ENCODE measurements at places on chromosomes 12 and 14.

DNA sequence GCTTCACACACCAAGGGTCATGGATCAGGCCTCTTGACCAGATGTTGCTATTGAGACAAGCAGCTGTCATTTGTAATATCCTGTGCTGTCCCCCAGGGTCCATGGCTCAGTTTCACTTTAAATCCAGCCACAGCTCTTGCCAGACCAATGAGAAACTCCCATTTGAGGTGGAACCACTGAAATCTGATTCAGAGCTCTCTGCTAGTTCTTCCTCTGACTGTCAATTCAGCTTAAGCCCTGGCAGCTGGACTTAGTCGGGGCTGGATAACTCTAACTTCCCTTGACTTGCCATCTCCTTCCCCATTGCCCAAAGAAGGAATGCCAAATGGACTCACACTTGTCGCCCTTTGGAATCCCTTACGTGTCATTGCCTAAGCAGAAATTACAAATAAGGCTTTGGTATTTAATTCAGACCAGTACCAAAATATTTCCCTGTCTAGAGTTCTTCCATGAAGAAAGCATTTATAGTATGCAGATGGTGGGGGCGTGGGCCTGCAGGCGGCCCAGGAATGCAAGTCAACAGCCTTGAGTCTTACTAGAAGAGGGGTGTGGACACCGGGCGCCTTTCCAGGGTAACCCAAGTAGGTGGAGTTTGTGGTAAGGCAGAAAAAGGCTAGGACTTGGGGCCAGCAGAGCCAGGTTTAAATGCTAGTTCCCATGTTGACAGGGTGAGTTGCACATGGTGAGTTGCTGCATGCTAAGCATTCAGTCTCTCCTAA lies 96.9 kb upstream of the TMPO start:
- no peak for DNase-seq

DNA sequence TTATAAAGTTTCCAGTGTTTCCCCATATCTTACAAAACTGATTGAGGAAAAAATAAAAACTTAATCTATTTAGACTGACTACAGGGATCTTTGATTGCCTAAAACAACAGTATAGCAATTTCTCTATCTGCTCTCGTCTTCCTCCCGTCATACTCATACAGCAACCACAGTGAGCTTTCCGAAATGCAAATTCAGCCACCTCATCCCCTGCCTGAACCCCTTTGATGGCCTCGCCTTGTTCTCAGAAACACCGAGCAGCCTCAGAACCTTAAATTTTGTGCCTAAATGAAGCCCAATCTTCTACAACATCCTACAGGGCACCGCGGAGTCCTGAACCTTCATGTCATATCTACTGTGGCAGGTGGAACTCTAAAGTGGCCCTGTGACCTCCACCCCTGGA lies 223.7 kb upstream of the TMEM132C start:
- DNase-seq, result no peak

DNA sequence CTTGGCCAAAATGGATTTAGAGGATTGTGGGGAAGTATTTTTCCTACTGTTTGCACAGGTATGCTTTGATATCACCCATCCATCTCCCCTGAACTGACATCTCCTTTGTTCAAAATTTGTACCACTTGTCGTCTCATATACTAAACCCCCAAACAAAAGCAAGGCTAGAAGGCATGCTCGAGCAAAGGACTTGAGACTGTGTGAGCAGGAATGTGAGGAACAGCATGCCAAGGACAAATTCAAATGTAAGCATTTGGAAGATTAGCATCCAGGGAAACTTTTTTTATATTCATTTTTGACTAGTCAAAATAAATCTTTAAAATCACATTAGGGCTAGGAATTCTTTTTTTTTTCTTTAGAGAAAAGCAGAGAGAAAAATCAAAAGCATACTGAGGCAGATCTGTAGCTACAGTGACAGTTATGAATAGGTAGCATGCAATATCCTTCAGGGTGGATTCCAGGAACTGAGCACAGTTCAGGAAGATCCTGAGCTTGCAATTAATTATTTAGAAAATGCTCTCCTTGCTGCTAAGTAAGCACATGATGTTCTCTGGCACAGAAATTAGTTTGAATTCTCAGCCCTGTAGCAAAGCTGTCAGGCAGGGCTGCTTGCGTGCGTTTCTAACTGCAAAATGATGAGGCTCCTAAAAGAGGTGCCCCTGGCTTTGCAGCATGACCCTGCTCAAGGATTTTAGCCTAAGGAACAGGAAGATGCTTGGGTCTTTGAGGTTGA lies 327.7 kb downstream of the LRIG3 start:
- DNase-seq, result no peak

- no peak for DNase-seq
These were observed 57.1 kb downstream of the NTF3 start for GRCh38 chr12:5489017-5489416.

- no peak for DNase-seq
These were observed 377.4 kb downstream of the NAV3 start for GRCh38 chr12:78208092-78208491.

DNA sequence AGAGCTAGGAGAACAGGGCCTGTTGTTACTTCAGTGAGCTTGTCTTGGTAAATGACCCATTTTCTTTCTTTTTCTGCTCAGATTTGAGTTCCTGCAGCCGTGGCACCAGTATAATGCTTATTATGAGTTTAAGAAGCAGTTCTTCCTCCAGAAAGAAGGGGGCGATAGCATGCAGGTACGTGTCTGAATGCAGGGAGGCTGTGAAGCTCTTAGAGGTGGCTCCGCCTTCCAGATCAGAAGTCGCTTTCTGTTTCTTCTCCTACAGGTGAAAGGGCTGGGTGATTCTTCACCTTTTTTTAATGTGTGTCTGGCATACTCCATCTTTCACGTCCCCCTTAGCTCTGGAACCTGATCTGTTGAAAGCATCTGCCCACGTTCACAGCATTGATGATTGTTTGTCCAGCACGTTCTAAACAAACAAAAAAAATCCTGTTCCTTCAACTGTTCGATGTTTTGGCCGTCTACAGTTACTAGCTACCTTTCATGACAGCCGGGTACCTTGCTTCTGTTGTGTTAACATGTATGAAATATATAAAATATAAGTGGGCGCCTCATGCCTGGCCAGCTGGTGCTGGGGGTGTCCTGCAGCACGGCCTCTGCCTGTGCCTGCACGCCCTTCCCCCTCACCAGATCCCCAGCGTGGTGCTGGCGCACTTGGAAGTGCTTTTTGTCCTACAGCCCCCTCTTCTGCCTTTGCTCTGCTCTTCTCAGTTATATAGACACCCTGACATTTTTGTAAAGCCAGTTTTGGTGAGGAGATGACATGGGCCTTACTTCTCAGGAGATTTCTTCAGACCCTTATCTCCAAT lies 44.6 kb downstream of the SFSWAP start:
- no peak for DNase-seq

DNA sequence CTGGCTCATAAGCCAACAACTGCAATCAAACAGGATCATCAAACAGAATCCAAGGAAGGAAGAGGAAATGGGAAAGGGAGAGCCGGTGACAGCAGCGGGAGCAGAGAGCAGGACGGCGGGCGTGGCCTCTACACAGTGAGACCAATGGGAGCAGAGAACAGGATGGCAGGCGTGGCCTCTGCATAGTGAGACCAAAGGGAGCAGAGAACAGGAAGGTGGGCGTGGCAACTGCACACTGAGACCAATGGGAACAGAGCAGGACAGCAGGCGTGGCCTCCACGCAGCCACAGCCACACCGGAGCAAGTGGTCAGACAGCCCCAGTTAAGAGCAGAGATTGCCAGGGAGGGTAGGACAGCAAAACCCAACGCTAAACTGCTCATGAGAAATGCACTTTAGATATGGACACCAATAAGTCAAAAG lies 16.4 kb downstream of the LRCOL1 start:
- peak; percentile 70 for DNase-seq

DNA sequence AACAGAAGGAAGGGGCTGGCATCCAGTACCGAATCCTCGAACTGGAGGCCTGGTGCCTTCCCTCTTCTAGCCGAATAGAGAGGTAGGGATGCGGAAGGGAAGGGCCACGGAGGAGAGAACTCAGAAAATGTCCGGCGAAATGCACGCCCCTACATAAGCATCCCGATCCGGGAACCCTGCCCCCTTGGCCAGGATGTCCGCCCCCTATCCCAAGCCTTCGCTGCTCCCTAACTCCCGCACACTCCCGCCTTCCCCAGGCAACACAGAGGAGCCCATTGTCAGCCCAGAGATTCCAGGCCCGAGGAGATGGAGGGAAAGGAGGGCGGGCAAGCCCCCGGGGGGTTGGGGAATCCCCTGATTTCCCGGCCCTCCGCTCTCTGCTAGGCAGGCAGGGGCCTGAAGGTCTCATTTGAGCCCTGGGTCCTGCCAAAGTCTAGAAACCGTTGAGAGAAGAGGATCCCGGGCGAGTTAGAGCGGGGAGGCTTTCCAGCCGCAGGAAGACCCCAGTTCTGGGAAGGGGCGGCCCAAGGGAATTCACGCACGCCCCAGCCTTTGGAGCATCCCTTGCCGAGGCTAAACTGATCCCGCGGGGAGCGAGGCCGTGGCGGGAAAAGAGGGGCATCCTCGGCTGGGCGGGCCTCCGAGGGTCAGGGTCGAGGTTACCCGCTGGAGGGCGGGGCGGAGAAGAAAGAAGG lies 569 bp upstream of the ARHGEF40 start:
- DNase-seq, result peak; percentile 26

DNA sequence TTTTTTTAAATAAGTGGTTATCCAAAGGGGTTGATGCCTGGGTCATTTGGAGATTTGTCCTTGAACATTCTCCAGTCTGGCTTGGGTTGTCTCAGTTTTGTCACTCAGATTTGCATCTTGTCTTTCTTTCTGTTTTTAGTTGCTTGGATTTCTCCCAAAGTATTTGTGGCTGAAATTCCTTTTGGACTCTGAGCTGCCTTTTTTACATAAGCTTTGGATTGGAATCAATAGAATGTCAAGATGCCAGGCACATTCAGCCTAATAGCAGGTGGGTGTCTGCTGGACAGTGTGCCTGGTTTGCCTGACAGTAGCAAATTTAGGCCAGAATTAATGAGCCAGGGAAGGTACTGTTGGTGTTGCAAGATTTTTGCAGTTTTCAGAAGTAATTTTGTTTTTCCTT lies 50.0 kb downstream of the FLRT2 start:
- DNase-seq, result no peak

DNA sequence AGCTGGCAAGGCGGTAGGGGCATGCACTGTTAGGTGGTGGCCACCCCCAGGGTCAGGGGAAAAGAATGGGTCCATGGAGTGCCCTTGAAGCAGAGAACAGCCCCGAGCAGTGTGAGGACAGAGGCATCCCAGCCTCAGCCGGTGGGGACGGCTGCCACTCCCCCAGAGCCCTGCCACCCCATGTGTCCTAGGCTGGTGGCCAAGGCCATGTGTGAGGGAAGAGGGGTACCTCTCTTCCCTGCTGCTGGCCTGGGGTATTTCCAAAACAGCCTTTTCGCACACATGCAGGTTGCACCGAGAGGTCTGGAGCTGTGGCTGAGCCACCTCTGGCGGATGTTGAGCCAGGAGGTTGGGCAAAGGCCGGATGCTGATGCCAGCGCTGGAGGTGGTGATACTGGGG lies 19.9 kb downstream of the RFLNA start:
- DNase-seq, result no peak

DNA sequence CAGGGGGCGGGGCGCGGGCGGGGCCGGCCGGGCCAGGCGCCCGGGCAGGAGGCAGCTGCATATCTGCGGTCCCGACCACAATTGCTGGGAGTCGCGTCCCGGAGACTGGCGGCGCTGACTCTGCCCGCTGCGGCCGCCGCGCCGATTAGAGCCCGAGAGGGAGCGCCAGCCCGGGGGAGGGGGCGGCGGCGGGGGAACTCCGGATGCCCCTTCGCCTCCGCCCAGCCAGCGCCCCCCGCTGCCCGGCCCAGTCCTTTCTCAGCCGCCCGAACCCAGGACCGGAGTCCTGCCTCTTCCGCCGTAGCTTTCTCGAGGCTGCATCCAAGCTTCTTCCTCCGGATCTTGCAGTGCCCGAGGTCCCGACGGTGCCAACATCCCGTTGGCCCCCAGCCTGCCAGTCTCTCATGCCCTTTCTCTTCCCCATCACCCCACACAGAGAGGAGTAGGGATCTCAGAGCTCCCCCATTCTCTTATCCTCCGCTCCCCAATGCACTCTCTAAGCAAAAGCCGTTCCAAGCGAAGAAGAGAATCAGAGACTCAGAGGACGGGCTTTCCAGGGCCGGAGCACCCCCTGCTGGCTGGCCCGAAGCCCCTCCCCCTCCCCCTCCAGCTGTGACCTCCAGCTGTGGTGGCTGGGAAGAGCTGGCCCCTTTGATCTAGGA lies 8.8 kb upstream of the SP7 start:
- DNase-seq, result peak; percentile 79

- DNase-seq, result no peak
These were observed 23.5 kb downstream of the GPHB5 start for GRCh38 chr14:63295231-63295685.

DNA sequence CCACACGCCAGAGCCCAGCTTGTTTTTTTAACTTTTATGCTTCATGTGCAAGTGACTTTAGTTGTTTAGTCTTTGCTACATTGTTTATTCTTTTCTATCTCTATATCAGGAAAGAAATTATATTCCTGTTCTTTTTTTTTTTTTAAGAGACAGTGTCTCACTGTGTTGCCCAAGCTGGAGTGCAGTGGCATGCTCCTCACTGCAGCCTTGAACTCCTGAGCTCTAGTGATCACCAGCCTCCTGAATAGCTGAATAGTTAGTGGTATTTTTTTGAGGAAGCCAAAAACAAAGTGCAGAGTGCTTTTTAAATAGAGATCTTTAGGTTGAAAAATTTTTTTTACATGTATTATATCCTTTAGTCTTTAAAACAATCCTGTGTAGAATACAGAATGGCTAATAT lies 58.2 kb downstream of the ETNK1 start:
- no peak for DNase-seq

DNA sequence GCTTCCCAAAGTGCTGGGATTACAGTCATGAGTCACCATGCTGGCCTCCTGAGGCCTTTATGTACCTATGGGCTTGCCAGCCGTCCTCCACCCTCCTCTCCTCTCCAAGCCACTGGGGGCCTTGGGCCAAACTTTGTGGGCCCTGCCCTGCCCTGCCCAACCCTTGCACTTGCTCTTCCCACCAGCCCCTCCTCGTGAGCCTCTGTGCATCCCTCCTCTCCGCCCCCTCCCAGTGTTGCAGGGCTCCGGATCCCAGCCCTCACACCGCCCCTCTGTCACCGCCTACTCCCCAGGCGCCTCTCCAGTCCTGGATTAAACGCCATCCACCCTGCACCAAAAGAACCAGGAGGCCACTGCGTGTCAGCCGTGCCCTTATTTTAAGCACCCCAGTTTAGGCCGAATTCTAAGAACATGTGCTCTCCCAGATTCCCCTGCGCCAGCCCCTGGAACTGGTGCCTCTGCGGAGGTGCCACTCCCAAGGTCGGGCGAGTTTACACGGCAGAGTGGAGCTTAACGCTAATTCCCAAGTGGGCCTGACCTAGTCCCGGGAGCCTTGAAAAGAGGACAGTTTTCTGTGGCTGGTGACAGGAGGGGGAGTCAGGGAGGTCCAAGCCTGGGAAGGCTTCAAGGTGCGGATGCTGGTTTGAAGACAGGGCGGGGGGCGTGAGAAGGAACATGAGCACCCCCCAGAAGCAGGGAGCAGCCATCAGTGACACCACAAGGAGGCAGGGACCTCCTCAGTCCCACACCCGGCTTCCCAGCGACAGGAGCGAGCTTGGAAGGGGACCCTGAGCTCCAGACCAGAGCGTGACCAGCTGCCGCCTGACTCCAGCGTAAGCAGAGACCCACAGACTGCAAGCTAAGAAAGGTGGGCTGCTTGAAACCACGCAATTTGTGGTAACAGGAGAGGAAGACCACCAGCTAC lies 21.2 kb upstream of the CDCA4 start:
- no peak for DNase-seq

All from endothelial cell (in vitro differentiated cells).